ENCODE measurements at places on chromosomes 5 and 9.

DNA sequence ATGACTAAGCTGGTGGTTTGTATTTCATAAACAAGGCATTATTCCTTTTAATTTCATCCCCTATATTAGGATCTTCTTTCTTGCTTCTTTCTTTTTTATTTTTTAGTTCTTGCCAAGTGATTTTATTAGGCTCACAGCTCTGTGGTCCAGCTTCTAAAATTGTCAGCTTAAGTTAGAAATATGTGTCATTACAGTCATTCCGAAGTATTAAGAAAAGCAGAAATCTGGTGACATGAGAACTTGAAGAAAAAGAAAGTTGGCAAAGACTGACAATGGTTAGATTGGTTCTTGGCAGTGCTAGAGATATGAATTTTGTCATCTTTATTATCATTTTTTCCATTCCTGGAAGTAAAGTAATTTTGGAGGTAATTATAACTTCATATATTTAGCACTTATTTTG is 166.5 kb upstream of the PRR16 start:
- DNase-seq = no peak

DNA sequence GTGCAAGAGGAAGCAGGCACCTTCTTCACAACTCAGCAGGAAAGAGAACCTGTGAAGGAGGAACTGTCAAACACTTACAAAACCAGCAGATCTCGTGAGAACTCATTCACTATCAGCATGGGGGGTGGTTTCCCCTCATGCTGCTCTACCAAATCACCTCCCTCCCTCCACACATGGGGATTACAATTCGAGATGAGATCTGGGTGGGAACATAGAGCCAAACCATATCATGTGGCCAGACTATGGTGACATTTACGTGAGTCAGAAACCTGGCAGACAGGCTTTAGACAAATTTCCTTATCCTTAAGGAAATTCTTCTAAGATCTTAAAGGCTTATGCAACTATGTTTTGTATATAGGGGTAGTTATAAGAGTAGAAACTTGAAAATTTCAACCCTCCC is 8.7 kb upstream of the AOPEP start:
- no peak for DNase-seq

DNA sequence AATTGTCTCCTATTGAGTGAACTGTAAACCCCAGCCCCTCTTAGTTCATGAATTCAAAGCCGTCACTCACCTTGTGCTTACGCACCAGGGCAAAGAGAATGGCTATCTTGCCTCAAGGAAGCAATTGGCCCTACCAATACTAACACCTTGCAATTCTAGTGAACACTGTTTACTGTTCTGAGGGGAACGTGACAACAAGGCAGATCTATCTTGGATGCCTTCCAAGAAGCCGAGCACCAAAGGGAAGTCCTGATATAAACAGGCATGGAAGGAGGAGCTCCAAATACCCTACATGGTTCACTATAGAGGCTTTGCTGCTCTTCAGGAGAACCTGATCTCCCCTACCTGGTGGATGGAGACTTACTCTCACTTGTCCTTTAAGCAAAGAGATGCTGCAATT is 1.7 kb upstream of the PLPPR1 start:
- no peak for DNase-seq

DNA sequence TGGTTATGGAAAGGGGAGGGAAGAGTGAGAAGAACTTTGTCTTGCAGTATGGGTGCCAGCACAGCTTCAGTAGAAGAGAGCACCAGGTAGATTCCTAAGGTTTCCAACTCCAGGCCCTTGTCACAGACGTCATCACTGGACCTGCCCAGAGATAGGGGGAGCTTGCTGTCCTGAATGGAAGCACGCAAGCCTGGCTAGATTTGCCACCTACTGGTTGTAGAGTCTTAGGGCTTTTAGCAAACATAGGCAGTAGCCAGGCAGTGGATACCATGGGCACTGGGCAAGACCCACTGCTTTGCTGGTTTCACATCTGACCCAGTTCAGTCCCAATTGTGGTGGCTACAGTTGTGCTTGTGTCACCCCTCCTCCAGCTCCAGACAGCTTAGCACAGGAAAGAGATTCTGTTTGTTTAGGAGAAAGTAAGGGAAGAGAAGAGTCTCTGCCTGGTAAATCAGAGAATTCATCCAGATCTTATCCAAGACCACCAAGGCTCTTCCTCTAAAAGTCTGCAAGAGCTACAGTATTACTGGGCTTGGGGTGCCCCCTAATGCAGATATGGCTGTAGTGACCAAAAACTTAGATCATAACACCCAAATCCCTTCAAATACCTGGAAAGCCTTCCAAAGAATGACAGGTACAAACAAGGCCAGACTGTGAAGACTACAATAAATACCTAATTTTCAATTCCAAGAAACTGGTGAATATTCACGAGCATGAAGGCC is 158.9 kb downstream of the HINT1 start:
- DNase-seq = no peak

GRCh38 chr5:178774866-178775539 is 44.5 kb upstream of the ZNF354A start:
- DNase-seq = no peak

DNA sequence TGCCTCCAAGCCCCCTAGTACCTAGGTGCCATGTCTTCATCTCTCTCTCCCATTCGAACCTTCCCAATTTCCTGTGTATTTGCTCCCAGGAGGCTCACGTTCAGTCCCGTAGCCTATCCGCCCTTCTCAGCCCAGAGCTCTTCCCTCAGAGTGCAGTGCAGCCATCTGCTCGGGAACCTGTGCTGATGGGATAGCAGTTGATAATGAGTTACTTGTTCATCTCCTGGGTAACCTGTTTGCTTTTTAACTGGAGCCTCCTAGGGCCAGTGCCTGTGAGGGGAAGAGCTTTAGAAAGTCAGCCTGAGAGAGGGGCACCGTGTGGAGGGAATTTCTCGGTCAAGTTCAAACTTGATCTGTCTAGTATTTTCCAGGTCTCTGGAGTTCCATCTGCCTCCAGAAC is 229.8 kb upstream of the IL12B start:
- no peak for DNase-seq

- no peak for DNase-seq
Observed at GRCh38 chr9:104982543-104982942, 54.6 kb upstream of the ABCA1 start.

DNA sequence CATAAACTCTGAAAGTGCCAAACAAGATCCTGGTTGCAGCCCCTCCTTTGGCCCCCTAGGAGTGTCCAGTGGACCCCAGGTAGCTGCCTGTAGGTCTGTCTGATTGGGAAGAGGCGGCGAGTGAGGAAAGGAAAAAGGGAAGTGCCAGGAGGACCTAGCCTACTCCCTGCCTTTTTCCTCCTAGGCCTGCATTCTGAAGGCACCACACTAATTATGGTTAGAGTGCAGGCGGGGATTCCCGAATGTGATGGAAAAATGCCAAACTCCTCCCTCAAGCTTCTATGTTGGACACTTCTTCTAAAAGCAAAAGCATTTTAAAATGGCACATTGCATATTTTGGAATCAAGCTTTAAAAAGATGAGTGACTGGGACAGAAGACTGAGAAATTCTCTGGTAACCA is 83.2 kb upstream of the SMIM15 start:
- no peak for DNase-seq

DNA sequence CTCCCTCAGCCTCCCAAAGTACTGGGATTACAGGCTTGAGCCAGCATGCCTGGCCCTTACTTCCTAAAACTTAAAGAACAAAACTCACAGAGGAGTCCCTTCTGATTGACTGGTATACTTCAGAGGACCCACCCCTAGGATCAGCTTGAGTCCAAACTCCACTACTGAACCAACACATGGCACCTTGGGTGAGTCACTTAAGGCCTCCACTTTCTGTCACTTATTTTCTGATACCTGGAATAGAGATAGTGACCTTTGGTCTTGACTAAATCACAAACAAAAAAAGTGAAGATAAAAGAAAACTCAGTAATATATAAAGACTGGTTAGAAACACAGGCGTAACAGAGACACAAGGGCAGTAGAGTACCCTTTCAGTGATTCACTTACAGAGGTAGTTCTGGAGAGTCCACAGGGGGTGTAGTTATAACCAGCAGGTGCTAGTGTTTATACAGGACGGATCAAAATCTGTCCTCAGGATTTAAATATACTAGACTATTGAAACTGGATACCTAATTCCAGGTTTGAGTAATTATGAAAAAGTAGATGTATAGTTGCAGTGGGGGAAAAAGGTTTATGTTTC is 274.3 kb upstream of the ANKRD55 start:
- DNase-seq = no peak

DNA sequence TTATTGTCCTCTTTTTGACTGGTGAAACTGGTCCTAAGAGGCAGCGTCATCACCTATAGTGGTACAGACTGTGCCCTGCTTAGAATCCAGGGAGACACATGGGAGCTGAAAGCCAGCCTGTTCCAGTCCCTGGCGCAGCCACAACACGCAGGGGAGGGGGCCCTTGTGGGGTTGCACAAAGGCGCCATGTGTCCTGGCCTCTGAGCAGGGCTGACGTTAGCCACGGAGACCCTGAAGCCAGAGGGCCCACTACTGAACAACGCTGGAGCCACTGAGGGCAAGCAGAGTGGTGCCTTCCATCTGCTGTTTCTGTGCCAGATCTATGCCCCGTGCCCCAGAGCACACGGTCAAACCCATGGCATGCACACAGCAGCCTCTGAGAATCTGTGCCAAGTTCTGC is 147.3 kb downstream of the ACTL7B start:
- DNase-seq = no peak

DNA sequence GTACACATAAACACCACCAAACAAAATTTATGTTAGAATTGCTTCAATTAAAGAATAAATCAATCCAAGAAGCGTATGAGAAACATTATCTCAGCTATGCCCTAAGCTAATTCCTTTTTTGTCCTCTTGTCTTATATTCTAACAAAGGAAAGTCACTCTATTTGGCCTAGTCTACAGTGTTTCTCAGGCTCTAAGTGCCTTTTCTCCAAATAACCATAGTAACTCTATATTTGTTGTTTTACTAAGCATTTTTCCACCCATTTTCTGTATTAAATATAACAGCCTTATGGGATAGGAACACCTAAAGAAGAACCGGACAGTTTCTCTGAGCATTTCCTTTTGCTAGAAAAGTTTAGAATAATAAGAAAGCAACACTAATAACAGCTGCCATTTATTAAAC is 120.1 kb upstream of the MTAP start:
- DNase-seq = no peak

GRCh38 chr5:56406838-56407237 is 173.7 kb upstream of the ANKRD55 start:
- no peak for DNase-seq

- DNase-seq = no peak
Observed at GRCh38 chr9:115495052-115495635, 377.2 kb upstream of the TNC start.

GRCh38 chr5:119009131-119009530 is 20.8 kb upstream of the DTWD2 start:
- DNase-seq = no peak

DNA sequence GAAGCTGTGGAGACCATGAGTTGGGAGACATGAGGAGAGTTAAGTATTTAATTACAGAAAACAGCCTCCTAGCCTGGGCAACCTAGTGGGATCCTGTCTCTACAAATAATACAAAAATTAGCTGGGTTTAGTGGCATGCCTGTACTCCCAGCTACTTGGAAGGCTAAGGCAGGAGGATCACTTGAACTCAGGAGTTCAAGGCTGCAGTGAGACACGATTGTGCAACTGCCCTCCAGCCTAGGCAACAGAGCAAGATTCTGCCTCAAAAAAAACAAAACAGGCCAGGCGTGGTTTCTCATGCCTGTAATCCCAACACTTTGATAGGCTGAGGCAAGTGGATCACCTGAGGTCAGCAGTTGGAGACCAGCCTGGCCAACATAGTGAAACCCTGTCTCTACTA is 52.6 kb downstream of the AQP7 start:
- DNase-seq = no peak

All from activated T-cell treated with anti-CD3 and anti-CD28 coated beads, Interleukin-2, amount 50 U/mL, for 48 hours (primary cell).